ENCODE measurements at places on chromosomes 7 and 10.

GRCh38 chr7:5421714-5422395 lies 1.8 kb downstream of the TNRC18 start:
- DNase-seq: peak; percentile 69

- no peak for DNase-seq
Observed at GRCh38 chr7:42461537-42461936, 224.5 kb upstream of the GLI3 start.

- no peak for DNase-seq
Observed at GRCh38 chr7:33053721-33054120, 8.9 kb downstream of the NT5C3A start.

GRCh38 chr10:11335167-11335652 lies 276.2 kb downstream of the USP6NL start:
- DNase-seq: no peak

DNA sequence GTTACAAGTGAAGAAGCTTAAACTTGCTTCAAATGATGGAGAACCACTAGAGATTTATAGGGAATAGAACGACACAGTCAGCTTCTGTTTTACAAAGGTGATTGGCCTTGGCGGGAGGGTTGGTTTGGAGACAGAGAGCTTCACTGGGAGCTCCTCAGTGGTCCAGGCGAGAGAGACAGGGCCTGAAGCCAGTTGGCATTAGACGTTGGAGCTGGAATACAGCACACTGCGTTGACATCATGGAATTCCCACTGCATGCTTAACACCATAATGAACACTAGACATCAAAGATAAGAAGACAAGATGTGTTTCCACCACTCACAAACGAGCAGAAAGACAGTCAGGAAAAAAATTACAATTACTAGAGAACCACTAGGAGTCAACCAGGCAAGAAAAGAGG lies 67.8 kb downstream of the TBXAS1 start:
- DNase-seq: no peak

DNA sequence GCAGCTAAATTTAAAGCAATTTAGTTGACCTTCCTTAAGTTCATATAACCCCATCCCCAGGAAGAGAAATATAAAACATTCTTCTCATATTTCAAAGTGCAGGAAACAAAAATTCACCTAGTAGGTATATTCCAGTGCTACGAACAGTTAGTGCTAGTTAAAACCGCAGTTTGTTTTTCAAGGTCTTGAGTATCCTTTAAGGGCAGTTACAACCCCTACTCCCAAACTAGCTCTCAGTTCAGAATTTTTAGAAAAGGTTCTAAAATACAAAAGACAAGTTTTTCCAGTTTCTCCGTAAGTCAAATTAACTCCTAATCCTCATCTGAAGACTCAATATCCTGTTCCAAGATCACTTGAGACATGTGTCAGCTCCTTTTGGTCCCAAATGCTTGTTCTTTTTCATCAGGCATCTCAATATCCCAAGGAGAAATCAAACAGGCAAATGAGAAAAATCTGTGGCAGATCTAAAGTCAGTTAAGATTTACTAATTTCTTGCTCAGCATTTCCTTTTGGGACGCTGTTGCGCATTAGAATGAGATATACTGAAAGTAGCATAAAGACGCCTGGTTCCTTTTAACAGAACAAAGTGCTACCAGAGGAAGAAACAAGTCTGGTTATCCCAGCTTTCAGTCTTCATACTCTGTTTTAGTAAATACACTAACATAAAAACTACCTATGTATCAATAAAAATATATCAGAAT lies 51.8 kb downstream of the ARHGAP12 start:
- DNase-seq: no peak

DNA sequence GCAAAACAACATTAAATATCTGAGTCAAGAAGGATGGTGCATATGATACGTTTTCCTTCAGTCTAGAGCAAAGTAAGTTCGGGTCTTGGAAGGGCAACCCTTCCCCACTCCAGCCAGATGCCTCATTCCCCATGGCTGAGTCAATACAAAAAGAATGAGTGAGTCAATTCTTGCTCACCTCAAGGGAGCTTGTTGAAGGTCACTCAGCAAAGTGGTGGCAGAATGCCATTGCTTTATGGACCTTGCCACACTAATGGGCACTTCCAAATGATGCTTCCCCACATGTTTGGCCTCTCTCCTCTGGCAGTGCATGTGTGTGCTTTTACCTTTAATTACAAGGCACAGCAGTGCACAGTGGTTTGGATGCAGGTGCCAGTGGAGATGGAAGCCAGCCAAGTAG lies 296.5 kb downstream of the SORCS3 start:
- DNase-seq: no peak

GRCh38 chr7:45717537-45718235 lies 143.5 kb downstream of the ADCY1 start:
- no peak for DNase-seq

DNA sequence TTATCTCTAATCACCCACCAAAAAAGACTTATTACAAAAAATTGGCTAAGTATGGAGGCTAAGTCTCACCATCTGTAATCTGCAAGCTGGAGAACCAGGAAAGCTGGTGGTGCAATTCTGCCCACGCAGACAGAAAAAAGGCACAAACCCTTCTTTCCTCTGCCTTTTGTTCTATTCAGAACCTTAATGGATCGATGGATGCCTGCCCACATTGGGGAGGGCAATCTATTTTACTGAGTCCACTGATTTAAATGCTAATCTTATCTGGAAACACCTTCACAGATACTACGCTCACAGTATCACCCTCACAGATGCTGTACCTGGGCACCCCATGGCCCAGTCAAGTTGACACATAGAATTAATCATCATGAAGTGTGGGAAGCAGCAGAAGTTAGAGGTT lies 10.2 kb downstream of the IGFBP3 start:
- no peak for DNase-seq
